Natural killer cell treated with Interleukin-12 subunit alpha and Interleukin-12 subunit beta and Interleukin-15 and Interleukin-18, amount 100 ng/mL, for 72 hours (primary cell): ENCODE measurements at places on chromosomes 3 and 15. TPM values are rescaled to one million over a fixed set of nuclear protein-coding genes. Genes with fewer than 3 reads are reported as not detected.

GRCh38 chr3:45646051-45646585 is 43.1 kb upstream of the SACM1L start:
- no peak overlapping the region for H3K4me3 ChIP-seq
- H3K4me1 ChIP-seq: peaks cover 37% of the 10 kb centered on the region
- no peak for DNase-seq
- H3K27ac ChIP-seq: no peak overlapping the region
- no peaks in the 10 kb centered on the region for H3K27me3 ChIP-seq
- H3K36me3 ChIP-seq: peaks cover 6% of the 10 kb centered on the region

GRCh38 chr15:62456011-62456920 is 291.2 kb upstream of the C2CD4B start:
- no peak overlapping the region for H3K4me3 ChIP-seq
- no peak overlapping the region for H3K27ac ChIP-seq
- H3K36me3 ChIP-seq: no peaks in the 10 kb centered on the region
- peaks cover 2% of the 10 kb centered on the region for H3K27me3 ChIP-seq
- no peak for DNase-seq

- no peaks in the 10 kb centered on the region for H3K4me1 ChIP-seq
- DNase-seq: no peak
- H3K4me3 ChIP-seq: no peak overlapping the region
- H3K27ac ChIP-seq: no peak overlapping the region
- no peaks in the 10 kb centered on the region for H3K36me3 ChIP-seq
- peaks cover 6% of the 10 kb centered on the region for H3K27me3 ChIP-seq
These were observed 200.5 kb downstream of the THRB start for GRCh38 chr3:24294150-24294549.

GRCh38 chr3:127077505-127078064 is 94.7 kb downstream of the PLXNA1 start:
- H3K4me1 ChIP-seq: peaks cover 9% of the 10 kb centered on the region
- peak; percentile 29 for DNase-seq
- H3K36me3 ChIP-seq: no peaks in the 10 kb centered on the region
- no peak overlapping the region for H3K4me3 ChIP-seq

DNA sequence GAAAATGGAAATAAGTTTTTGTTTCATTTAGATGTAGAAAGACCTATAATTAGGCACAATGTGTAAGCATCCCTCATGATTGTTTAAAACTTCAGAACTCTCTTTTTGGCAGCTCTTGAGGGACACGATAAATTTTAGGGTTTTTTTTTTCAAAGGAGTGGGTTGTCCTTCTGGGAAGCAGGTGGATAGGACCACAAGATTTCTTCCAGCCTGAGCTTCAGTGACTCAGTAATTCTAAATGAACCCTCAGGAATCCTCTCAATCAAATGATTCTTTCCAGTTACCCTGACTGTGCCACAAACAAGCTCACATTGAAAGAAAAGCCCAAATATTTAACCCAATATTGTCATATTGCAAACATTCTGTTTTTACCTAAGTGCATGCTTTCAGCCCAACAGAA is 45.1 kb downstream of the COL8A1 start:
- H3K4me3 ChIP-seq: no peak overlapping the region
- DNase-seq: no peak
- H3K36me3 ChIP-seq: no peaks in the 10 kb centered on the region
- no peaks in the 10 kb centered on the region for H3K27me3 ChIP-seq
- H3K4me1 ChIP-seq: no peaks in the 10 kb centered on the region

GRCh38 chr3:156135921-156136638 is 15.7 kb downstream of the KCNAB1 start:
- H3K27me3 ChIP-seq: peaks cover 28% of the 10 kb centered on the region
- H3K4me1 ChIP-seq: no peaks in the 10 kb centered on the region
- H3K4me3 ChIP-seq: no peak overlapping the region

- no peak for DNase-seq
- no peak overlapping the region for H3K4me3 ChIP-seq
- peak overlapping the region; percentile 56 for H3K27ac ChIP-seq
- no peaks in the 10 kb centered on the region for H3K36me3 ChIP-seq
These were observed 78.9 kb downstream of the RBPMS2 start for GRCh38 chr15:64696481-64696880.

- no peaks in the 10 kb centered on the region for H3K36me3 ChIP-seq
- peaks cover 16% of the 10 kb centered on the region for H3K4me1 ChIP-seq
- peaks cover 2% of the 10 kb centered on the region for H3K27me3 ChIP-seq
These were observed at the start of gene DNAJA4 for GRCh38 chr15:78264304-78265136. Gene DNAJA4, plus strand, starts transcription at chr15:78264562. Its CDS starts 202 bp downstream, at chr15:78264764.

GRCh38 chr3:9122732-9123364 is 126.6 kb downstream of the SRGAP3 start:
- no peaks in the 10 kb centered on the region for H3K27me3 ChIP-seq
- H3K4me1 ChIP-seq: no peaks in the 10 kb centered on the region
- no peak for DNase-seq
- no peak overlapping the region for H3K4me3 ChIP-seq
- H3K27ac ChIP-seq: no peak overlapping the region

DNA sequence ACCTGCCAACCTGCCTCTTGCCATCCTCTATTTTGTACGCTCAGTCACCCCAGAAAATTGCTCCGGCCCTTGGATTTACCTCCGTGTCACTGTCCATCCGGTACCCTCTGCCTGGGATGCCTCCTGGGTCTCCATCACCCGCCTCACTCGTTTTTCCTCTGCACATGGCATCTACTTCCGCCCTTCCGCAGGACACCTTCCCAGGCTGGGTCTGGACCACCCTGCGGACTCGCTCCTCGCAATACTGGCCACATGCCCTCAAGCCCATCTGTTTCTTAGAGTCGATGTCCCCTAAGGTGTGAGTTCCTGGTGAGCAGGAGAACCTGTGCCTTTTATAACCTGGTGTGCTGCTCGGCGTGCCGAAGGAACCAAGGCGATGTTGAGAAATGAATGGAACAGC is 58.5 kb downstream of the APBA2 start:
- peak overlapping the region; percentile 77 for H3K27ac ChIP-seq
- peaks cover 82% of the 10 kb centered on the region for H3K4me1 ChIP-seq

DNA sequence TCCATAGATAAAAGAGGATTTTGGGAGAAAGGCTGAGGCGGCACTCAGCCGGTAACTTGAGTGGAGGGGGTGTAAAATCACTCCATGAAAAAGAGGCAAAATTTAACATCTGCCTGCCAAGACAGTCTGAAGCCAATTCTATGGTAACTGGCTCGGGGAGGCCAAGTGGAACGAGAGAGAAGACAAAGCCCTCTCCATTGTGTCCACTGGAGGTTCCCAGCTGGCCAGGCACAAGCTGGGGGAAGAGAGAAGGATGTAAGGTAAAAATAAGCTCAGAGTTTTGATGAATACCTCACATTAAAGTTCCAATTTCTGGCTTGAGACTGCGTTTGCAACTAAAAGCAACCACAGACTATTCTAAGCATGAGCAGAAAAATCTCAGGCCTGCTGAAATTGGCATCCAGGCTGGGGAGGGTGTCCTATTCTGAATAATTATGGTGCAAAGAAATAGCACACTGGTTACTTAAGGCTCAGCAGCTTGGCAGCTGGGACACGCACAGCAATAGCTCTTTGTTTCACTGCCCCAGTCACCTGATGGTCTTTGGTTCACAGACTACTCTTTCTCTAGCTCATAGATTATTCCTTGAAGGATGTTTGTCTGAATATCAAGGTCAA is 48.8 kb downstream of the CHRD start:
- H3K36me3 ChIP-seq: no peaks in the 10 kb centered on the region
- DNase-seq: no peak
- H3K27me3 ChIP-seq: peaks cover 3% of the 10 kb centered on the region
- no peaks in the 10 kb centered on the region for H3K4me1 ChIP-seq

DNA sequence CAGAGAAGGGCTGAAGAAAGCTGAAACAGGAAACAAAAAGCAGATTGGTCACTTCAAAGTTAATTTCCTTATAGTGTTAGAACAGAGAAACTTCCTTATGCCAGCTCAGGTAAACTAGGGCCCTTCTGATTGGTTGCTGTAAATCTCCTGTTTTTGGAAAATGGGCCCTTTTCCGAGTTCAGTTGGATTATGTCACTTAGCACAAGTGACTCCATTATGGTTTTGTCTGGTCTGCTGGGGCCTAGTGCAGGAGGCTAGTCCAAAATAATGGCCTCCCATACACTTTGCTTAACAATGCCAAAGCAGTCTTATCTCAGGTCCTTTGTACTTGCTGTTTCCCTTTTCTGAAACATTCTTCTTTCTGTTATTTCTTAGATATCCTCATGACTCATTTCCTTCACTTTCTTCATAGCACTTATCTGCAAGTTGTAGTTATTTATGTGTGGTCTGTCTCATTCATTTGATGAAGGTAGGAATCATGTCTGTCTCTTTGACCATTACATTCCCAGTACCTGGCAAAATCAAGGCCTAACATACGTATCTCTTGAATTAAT is 7.7 kb upstream of the DCP1A start:
- DNase-seq: no peak
- no peak overlapping the region for H3K27ac ChIP-seq
- no peaks in the 10 kb centered on the region for H3K36me3 ChIP-seq
- H3K4me3 ChIP-seq: no peak overlapping the region
- peaks cover 8% of the 10 kb centered on the region for H3K27me3 ChIP-seq

DNA sequence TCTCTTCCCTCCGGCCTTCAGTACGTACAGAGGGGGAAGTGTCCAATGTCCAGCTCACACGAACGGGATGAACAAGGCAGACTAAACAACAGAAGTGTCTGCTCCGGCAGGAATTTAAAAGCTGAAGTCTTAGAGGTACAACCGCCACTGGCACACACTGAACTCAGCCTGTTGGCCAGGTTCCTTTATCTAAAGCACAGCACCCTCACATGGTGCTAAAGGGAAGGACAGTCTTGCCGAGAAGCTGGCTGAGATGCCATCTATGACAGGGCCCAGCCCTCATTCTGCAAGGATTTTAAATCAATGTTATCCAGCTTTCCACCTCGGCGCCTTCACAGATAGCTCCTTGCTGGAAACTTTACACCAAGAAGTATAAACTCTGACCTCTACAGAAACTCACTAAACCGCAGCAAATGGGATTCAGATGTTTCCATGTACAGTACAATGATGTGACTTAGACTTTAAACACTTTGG is 2.8 kb downstream of the ADAMTS17 start:
- H3K27me3 ChIP-seq: peaks cover 34% of the 10 kb centered on the region
- DNase-seq: no peak
- peak overlapping the region; percentile 38 for H3K4me3 ChIP-seq
- peaks cover 14% of the 10 kb centered on the region for H3K4me1 ChIP-seq
- no peaks in the 10 kb centered on the region for H3K36me3 ChIP-seq

DNA sequence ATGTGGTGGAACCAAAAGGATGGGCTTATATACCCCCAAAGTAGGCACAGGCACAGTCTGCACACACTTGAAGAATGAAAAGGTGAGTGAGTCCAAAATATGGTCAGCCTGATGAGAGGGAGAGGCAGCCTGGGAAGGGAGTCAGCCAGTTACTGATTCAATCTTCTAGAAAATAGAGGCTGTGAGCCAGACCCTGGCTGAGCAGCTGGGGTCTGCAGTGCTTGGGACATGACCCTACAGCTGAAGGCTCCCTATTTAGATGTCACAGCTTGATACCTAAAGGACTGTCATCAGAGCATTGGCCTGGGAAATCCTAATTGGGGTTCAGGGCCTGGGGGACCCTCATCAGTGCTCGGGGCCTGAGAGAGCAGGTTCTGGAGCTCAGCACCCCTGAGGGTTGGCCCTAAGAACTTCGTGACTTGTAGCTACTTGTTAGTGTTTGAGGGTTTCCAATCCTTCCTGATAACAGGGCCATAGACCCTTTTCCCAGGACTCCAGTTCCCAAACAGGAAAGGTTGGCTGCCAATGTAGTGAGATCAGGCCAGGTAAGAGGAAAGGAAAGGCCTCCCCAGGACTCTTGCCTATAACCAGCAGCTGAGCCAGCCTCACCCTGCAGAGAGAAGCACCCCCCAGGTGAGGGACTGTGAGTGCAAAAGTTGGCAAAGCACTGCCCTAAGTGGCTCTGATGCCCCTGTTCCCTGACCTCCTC is 54.7 kb upstream of the SLCO2A1 start:
- no peak for DNase-seq
- peaks cover 6% of the 10 kb centered on the region for H3K27me3 ChIP-seq
- no peaks in the 10 kb centered on the region for H3K4me1 ChIP-seq
- H3K27ac ChIP-seq: no peak overlapping the region
- H3K4me3 ChIP-seq: no peak overlapping the region

DNA sequence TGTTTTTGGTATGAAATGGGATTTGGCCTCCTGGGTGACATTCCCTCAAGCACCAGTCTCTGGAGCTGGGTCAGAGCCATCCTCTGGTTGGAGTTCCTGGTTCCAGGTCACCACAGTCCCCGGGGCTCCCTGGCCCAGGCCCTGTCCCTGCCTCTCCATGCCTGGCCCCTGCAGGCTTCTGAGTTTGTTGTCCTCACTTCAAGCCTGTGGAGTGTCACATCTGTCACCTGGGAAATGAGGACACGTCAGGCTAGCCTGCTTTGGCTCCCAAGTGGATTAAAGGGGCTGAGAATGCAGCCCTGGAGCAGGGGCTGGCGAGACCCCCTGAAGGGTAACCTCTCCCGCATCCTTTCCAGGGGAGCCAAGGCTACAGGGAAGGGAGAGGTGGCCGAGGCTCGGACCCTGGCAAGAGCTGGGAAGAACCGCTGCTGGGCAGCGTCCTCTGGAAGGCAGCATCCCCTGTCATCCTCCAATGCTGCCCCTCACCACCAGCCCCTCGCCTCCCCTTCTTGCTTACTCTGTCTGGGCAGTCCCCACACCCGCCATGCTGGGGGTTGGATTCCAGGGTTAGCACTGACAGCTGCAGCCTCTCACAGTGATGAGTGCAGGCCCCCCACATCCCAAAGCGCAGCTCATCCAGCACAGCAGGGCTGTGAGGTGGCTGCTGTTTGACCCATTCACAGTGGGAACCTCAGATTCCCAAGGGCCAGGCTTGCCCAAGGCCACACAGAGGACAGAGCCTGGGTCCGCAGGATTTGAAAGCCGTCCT is 75.5 kb upstream of the IQSEC1 start:
- no peak for DNase-seq
- peaks cover 6% of the 10 kb centered on the region for H3K4me1 ChIP-seq
- H3K27me3 ChIP-seq: no peaks in the 10 kb centered on the region

DNA sequence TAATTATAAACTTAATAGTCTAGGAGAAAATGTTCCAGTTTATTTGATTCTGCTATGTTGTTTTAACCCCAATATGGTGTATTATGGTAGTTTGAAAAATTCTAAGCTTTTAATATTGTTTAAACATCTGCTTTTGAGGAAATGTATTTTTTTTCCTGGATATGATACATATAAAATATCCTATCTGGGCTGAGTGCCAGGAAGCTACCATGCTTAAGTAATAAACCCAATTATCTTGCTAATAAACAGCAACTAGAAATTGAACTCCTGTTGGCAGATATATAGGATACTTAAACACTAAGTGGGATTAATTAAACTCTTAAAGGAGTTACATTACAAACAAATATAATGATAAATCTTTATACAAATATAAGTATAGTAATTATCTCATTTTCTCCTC is 293.7 kb upstream of the GRM7 start:
- no peak for DNase-seq
- no peak overlapping the region for H3K27ac ChIP-seq
- no peaks in the 10 kb centered on the region for H3K27me3 ChIP-seq
- H3K36me3 ChIP-seq: no peaks in the 10 kb centered on the region
- H3K4me3 ChIP-seq: no peak overlapping the region

ATP13A5 gene
- not detected for total RNA-seq

ITPKA gene
- not detected for total RNA-seq

SLC7A14 gene
- total RNA-seq: not detected

SLC12A1 gene
- not detected for total RNA-seq

PLSCR2 gene
- total RNA-seq: not detected

RBP2 gene
- total RNA-seq: not detected
